ENCODE measurements at places on chromosomes 11 and 22.

GRCh38 chr11:3198815-3199214, 19.8 kb downstream of the MRGPRG start:
- DNase-seq, result no peak

- DNase-seq, result no peak
Observed at GRCh38 chr11:128236506-128237498, 350.6 kb downstream of the ETS1 start.

DNA sequence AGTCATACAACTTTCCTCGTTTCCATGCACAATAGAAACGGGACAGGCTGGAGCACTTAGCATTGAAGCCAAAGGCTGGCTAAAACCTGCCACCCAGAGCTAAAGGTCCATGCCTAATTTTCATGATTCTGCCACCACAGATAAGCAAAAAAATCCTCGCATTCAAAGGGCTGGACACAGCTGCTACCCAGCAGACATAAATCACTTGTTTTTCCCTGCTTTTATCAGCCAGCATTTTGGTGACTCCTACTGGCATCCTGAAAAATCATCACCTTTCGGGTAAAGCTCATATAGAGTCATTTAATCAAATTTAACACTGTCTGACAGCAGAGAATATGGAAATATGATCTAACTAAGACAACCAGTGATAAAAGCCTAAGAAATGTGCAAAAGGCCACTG, 37.9 kb downstream of the ALG9 start:
- DNase-seq, result no peak

DNA sequence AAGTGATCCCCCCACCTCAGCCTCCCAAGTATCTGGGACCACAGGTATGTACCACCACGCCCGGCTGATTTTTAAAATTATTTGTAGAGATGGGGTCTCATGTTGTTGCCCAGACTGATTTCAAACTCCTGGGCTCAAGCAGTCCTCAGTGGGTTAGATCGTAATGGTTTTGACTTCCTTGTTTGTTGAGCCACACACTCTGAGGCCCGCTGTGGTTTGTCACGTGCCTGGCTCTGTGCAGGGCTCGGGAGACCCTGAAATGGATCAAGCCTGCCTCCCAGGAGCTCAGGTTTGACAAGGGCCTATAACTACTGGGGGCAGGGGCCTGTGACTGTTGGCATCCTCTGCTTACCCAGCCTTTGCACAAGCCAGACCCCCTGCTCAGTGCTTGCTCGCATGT, 68.1 kb downstream of the MPPED1 start:
- no peak for DNase-seq

DNA sequence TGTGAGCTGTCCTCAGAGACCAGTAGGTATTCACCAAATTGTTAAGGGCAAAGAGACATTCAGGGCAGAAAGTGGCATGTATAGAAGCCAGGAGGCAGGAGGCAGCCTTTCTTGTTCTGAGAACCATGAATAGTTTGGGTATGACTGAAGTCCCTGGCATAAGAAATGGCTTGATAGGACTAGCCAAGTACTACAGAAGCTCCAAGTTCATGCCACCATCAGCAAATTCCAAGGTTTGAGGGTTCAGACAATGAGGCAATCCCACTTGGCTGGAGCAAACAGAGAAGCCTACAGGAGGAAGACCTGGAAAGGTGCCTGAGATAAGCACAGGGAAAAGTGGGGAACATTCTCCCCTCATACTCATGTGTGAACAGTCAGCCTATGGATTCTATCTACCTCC, 25.8 kb downstream of the XRRA1 start:
- no peak for DNase-seq

- DNase-seq, result no peak
Observed at GRCh38 chr11:35058669-35059434, 80.1 kb upstream of the CD44 start.

GRCh38 chr11:11420899-11421285, 67.8 kb upstream of the CSNK2A3 start:
- DNase-seq, result no peak

DNA sequence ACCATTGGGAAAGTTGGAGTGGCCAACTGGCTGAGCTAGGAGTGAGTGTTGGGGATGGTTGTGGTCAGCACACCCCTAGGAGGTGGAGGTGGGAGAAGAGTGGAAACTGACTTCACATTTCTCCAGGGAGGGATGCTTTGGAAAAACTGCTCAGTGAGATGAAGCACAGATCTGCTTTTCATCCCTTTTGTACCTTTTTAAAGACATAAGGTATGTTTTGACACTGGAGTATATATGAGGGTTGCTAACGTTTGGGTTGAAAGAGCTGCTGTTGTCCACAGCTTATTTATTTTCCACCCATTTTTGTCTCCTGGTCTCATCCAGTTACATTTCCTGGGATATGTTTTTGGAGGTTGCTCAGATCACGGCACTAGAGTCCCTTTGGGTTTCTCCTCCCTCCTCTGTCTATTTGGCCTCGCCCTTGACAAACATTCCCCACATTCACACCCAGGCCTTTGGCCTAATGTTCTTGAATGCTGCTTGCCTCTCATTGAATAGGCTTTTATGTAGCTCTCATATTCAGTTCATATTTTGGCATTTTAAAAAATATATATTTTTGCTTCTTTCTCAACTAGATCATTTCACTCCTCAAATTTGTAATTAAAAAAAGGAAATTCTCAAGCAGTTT, 8.3 kb downstream of the SREBF2 start:
- no peak for DNase-seq

GRCh38 chr22:28239941-28240340, 320.9 kb upstream of the PITPNB start:
- DNase-seq, result no peak

GRCh38 chr22:43855431-43855830, 6.9 kb downstream of the SULT4A1 start:
- DNase-seq, result no peak

GRCh38 chr11:117604336-117604995, 192.6 kb downstream of the DSCAML1 start:
- DNase-seq, result no peak

GRCh38 chr11:128326791-128327190, 260.6 kb downstream of the ETS1 start:
- no peak for DNase-seq

GRCh38 chr11:27904358-27905055, 203.4 kb downstream of the KIF18A start:
- DNase-seq, result no peak

DNA sequence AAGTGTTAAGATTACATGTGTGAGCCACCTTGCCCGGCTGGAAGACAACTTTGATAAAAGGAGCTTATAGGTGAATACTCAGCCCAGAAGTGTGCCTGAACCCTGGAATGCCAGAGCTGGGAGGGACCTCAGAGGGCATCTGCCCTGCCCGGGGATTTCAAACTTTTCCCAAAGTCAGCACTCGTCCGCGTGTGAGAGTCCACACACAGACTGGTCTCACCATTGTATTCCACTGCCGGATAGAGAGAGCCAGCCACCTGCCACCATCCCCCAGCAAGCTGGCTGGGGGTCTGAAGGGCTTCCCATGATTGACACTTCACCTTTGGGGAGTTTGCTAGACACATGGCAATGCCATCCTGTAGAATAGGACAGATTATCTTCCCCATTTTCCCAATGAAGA, 49.2 kb downstream of the APOL3 start:
- DNase-seq, result no peak

- peak; percentile 76 for DNase-seq
Observed at GRCh38 chr11:107545101-107545514, 20.4 kb downstream of the ALKBH8 start.

DNA sequence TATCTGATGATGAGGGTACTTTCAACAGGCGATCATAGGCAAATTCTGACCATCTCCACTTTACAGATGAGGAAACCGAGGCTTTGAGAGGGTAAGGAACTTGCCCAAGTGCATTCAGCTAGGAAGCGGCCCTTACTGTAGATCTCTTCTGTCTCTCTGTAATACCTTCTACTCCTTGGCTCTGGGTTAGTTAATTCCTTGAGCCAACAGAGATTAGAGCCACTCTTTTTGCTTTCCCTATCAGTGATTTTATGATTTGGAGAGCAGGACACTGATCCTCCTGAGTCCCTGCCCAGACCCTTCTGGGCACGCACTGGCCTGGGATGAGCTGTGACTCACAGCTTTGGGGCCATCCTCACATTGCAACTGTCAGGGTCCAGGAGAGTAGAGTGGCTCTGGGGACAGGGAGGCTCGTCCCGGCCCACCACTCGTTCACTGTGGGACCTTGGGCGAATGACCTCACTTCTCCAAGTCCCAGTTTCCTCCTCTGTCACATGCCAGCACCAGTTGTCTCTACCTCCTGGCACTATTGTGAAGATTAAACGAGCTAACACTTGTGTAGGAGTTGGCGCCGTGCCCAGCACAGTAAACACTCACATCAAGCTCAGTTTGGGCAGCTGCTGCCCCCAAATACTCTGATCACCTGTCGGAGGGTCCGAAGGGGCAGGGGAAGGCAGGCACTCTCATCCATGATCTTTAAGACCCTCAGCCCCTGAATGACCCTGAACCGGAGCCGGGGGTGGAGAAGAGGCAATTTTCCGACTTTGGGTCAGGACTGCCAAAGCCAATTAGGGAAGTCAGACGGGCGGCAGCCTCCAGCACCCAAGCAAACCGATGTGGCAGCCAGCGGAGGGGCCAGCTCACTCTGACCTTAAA, 235.0 kb downstream of the MIAT start:
- DNase-seq, result no peak

- DNase-seq, result no peak
Observed at GRCh38 chr11:64519541-64519940, 71.5 kb upstream of the SLC22A12 start.

- DNase-seq, result no peak
Observed at GRCh38 chr11:1453611-1454034, 33.0 kb downstream of the MOB2 start.

DNA sequence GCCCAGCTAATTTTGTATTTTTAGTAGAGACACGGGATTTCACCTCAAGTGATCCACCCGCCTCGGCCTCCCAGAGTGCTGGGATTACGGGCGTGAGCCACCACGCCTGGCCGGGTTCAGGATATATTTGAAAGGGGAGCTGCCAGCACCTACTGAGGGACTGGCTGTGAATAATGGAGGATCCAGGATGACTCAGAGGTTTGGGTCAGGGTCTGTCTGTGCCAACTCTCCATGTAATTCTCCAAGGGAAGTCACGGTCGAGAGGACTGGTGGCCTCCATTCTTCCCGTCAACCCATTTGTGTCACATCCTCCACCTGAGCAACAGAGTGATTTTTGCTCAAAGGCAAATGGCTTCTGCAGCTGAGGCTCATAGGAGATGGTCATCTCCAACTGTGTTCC, 3.6 kb upstream of the ARRB1 start:
- DNase-seq, result no peak

- DNase-seq, result no peak
Observed at GRCh38 chr11:43994196-43994595, 51.8 kb downstream of the C11orf96 start.

DNA sequence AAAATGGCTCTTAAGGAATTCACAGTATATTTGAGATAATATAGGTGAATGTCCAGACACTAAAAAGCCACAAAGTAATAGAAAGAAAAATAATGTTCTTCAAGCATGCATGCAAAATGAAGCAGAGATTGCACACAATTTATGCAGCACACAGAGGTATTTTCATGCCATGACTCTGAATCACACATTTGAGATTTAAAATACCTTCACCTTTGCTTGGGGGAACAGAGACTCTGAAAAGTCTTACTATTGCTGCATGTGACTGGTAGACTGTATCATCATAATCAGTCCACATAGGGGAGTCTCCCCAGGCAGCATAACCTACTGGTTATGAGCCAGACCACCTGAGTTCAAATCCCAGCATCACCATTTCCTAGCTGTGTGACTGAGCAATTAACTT, 96.2 kb downstream of the RCN1 start:
- no peak for DNase-seq

GRCh38 chr11:45067966-45068365, 78.5 kb upstream of the PRDM11 start:
- DNase-seq, result no peak

DNA sequence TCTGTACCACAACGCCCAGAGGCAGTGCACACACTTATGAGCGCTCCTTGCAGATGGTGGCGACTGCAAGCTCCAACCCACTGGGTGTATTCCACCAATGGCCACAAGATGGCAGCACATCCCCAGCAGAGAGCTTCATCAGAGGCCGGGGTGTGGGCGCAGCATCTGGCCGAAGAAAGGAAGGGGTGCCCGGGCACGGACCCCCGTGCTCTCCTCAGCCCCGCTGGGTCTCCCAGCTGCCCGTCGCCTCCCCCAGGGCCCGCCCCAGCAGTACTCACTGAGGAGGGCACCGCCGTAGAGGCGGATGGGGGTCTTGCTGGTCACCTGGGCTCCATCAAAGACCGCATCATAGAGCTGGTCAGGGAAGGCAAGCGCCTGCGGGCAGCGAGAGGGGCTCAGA, 14.2 kb downstream of the TP53I11 start:
- peak; percentile 55 for DNase-seq

DNA sequence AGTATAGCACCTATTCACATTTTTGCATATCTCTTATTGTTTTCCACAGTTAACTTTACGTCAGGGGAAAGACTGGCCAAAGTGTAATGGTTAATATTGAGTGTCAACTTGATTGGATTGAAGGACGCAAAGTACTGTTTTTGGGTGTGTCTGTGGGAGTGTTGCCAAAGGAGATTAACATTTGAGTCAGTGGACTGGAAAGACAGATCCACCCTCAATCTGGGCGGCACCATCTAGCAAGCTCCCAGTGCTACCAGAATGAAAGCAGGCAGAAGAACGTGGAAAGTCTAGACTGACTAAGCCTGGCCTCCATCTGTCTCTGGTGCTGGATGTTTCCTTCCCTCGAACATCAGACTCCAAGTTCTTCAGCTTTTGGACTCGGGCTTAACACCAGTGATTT, 1900.7 kb upstream of the RAG2 start:
- no peak for DNase-seq

- DNase-seq, result no peak
Observed at GRCh38 chr22:33811686-33812085, 108.6 kb downstream of the LARGE1 start.

- DNase-seq, result peak; percentile 75
Observed at GRCh38 chr22:20205964-20206708, 55.3 kb upstream of the CCDC188 start.

DNA sequence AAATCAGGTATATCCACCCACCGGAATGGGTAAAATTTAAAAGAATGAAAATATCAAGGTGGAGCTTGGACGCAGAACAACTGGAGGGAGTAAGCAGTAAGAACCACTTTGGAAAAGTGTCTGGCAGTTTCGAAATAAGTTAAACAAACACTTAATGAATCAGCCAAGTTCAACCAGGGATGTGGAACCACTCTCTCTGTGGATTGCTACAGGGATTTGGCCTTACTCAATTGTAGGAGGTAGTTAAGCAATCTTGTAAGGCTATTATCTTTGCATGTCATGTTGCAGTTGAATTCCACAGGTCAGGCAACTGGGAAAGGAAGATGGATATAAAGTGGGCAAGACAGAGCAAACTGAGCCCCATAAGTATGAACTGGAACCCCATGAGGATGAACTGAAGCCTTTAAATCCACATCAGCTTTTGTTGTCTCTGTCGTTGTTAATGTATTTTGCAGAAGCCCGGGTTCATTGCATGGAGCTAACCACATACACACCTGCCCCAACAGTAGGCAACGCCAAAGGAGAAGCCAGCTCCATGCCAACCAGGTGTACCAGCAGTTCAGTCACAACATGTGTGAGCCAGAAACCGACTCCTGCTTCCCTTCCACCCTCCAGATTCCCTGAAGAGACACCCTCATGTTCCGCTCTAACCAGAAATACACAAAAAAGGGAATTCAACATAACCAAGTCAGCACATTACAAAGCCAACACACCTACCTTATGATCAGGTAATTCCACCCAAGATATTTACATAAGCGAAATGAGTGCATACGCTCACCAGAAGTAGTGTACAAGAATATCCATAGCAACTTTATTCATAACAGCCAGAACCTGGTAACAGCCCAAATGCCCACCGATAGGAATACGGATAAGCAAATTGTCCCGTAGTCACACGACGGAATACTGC, 8.0 kb upstream of the SLC43A3 start:
- DNase-seq, result no peak
